Dermis lymphatic vessel endothelial cell (primary cell): ENCODE measurements at places on chromosomes 16 and 17. TPM values are rescaled to one million over a fixed set of nuclear protein-coding genes. Genes with fewer than 3 reads are reported as not detected.

The PRAC2 gene
- total RNA-seq: not detected in 2 replicates

The TMEM114 gene
- not detected in 2 replicates for total RNA-seq

The MYADML2 gene
- total RNA-seq: not detected in 2 replicates

The HEATR9 gene
- total RNA-seq: not detected in 2 replicates

The PTX4 gene
- 0.11 and 0.17 TPM in 2 replicates for total RNA-seq

The KCTD19 gene
- not detected in 2 replicates for total RNA-seq

The RNF135 gene
- total RNA-seq: 0.34 and 1.5 TPM in 2 replicates

The HOXB1 gene
- total RNA-seq: not detected in 2 replicates

The INO80E gene
- 16.6 and 17.7 TPM in 2 replicates for total RNA-seq

The C17orf78 gene
- not detected in 2 replicates for total RNA-seq

The KRT31 gene
- total RNA-seq: not detected in 2 replicates

The ADGRG3 gene
- 5.2 and 8.8 TPM in 2 replicates for total RNA-seq

The MYL4 gene
- 0.86 and 0.87 TPM in 2 replicates for total RNA-seq
